ENCODE measurements at places on chromosomes 2 and 18.
A peak's percentile ranks its signal among the peaks of the same experiment; 100 is the strongest.

GRCh38 chr2:170715932-170716777 is 1.0 kb downstream of the SP5 start:
- no peak for DNase-seq

DNA sequence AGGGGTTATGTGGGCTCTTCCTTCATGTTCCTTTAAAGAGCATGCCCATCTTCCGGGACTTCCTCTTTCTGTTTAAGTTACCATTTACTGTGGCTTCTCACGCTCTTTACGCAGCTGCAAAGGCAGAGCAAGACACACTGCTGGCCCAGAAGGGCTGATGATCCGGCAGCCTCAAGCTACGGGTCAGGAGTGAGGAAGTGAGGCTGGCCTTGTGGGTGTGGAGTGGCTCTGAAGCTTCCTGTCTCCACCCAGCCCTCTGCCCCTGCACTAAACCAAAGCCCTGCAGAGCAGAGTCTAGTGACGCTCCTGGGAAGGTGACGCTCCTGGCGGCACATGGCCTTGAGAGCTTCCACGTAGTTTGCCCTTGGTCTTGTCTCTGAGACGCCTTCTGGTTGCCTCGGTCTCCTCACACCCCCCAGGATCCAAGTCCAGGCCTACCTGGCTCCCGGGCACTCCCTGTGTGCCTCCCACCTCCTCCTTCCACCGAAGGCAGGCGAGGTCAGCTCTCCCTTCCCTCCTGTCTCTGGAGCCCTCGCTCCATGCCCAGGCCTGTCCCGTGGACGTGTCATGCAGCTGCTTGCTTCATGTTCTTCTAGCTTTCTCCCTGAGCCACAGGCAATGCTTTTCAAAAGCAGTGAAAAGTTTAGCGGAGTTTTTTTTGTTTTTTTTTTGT is 50.3 kb downstream of the ARL4C start:
- peak; percentile 75 for DNase-seq

- DNase-seq: no peak
Measured at GRCh38 chr2:109463891-109464290, 149.9 kb downstream of the SEPTIN10 start.

GRCh38 chr2:222736301-222736700 is 64.8 kb downstream of the MOGAT1 start:
- DNase-seq: no peak

DNA sequence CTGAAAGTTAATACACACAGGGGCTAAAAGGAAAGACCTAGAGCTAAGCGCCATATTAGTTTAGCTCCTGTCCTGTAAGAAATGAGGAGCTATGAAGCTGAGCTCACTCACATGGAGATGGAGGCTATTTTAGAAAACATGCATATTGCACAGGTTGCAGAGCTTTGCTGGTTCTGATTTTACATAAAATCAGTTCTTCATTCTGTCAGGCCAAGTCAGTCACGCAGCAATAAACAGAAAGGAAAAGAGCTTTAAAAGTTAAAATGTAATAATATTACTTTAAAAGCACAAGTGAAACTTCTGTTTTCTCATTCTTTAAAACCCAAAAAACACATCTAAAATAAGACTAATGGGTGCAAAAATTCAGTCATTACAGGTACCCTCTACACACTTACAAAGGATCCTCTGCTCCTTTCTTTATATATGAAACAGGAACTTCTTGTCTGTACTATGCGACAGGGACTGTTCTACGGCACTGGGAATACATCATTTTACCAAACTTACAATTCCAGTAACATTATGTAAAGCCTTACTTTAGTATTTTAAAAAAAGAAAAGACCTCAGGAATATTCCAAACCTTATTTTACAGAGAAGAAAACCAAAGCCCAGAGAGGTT is 113.8 kb downstream of the THADA start:
- DNase-seq: no peak

Data from psoas muscle (tissue), 8 donors.